CD14-positive monocyte (primary cell): ENCODE measurements at places on chromosomes 4 and X.

GRCh38 chr4:94680176-94680862, 77.4 kb upstream of the BMPR1B start:
- DNase-seq = no peak

- no peak for DNase-seq
Measured at GRCh38 chr4:16846540-16847117, 51.8 kb downstream of the LDB2 start.

DNA sequence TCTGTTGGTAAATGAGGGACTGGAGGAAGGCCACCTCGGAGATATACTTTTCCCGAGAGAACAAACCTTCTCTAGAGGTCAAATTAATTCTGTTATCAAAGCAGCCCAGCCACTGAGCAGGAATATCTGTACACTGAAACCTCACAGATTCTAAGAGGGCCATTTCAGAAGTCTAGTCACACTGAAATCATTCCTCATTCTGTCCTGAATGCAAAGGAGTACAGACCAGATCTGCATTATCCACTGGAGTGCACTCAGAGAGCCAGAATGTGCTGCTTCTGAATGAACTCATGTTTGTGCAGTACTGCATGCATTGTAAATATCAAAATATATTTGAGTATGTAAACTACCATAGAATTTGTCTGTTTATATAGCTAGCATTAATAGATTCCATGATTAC, 278.3 kb upstream of the FSTL5 start:
- no peak for DNase-seq

GRCh38 chr4:101417046-101417445, 69.7 kb upstream of the PPP3CA start:
- DNase-seq = no peak

- peak; percentile 33 for DNase-seq
Measured at GRCh38 chr4:140149846-140150635, 3.9 kb downstream of the MAML3 start.

GRCh38 chr4:85381968-85382367, 93.0 kb upstream of the ARHGAP24 start:
- no peak for DNase-seq

- no peak for DNase-seq
Measured at GRCh38 chr4:128385683-128386304, 98.2 kb upstream of the PGRMC2 start.

- no peak for DNase-seq
Measured at GRCh38 chr4:152590179-152591031, 54.5 kb upstream of the FBXW7 start.

GRCh38 chr4:179817317-179817716, 2375.1 kb upstream of the AGA start:
- no peak for DNase-seq

GRCh38 chrX:68761086-68761485, 67.7 kb upstream of the EFNB1 start:
- no peak for DNase-seq
